ENCODE measurements at places on chromosomes 6 and 20.

DNA sequence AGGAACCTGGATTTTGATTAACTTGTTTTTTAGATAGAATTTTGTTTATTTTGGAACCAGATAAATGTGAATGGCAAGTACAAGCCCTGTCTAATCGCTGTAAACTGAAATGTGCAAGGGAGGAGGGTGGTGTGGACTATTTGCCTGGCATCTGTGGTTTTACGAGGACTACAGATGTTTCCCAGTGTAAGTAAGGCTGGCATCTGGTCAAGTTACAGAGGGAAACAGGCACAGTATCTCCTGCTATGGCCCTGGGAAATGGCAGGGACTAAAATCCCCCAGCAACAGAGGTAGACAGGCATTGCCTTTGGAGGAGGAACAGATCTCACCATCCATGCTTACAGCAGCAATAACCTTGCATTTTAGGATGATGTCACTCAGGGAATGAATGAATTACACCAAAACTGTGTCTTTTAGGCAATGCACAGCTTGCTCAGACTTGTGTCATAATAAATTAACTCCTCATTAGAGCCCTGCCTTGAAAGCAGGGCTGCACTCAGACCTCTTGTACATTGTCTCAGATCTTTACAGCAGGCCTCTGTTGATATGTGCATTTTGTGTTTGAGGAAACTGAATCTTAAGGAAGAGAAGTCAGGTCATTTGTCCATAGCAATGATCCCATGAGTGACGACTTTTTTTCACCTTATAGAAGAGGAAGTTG lies 96.2 kb downstream of the TCP11 start:
- no peak for DNase-seq

DNA sequence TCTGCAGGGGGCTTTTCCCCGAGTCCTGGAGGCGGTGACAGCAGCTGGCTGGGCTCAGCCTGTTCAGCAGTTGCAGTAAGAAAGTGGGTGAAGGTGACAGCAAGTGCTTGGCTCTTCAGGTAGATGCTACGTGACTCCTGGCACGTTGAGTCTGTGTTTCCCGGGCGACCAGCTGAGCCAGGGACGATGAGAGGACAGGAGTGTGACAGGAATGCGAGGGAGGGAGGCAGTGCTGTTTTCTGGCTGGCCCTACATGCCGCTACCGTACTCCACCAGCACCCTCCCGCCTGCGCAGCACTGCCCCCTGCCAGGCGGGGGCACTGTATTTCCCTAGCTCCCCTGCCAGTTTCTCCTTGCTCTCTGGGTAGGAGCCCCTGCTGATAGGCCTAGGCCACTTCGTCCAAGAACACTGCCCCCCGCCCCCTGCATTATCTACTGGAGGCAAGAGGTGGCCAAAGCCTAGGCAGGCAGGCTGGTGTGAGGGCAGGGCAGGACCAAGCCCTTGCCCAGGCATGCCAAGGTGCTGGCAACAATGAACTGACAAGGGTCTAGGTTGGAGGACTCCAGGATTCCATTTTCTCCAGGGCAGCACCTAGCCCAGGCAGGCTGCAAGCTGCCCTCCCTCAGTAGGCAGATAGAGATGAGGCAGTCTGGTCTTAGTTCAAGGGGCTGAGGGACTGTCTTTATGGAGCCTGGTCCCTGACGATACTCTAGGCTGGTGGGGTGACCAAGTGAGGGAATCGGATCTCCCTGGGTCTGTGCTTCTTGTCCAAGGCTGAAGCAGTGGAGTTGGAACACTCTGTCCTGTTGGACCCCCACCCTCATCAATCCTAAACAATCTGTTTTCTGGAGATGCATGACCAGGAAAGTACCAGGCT lies 19.2 kb downstream of the MRPS18A start:
- no peak for DNase-seq

DNA sequence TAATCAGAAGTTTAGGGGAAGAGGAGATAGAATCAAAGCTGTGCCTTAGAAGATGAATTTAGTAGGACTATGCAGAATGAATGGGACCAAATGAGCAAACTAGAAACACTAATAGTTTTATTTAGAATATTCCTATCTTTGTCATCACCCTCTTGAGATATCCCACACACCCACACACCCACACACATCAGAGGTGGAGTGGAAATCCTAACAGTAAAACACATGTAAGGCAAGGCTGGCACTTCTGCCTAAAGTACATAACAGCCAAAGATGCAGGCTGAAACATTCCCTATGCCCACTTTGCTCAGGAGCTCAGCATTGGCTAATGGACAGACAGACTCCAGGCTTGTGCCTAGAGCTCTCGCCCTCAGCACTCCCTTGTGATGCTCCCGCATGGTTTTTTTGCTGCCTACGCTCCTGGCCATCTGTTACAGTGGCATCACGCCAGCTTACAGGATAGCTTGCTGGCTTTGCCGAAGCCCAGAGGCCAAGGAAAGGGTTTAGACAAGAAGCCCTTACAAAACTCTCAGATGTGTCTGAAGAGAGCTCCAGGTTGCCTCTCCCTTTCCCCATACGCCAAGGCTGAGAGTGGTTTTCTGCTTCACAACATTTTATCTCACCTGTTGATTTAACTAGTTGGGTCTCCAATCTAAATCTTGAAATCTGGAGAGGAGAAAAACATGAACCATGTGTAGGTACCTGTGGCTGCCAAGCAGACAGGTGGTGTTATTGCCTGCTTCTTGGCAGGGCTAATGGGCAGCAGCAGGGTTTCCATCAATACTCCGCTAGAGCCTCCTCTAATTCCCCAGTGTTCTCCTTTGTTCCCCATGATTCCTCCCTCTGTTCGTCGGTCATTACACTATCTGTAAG lies 282.6 kb upstream of the ID4 start:
- no peak for DNase-seq

GRCh38 chr6:113701552-113702254 lies 155.4 kb upstream of the MARCKS start:
- DNase-seq = no peak

GRCh38 chr6:149545258-149545753 lies 537 bp downstream of the PPIL4 start:
- DNase-seq = peak; percentile 35

DNA sequence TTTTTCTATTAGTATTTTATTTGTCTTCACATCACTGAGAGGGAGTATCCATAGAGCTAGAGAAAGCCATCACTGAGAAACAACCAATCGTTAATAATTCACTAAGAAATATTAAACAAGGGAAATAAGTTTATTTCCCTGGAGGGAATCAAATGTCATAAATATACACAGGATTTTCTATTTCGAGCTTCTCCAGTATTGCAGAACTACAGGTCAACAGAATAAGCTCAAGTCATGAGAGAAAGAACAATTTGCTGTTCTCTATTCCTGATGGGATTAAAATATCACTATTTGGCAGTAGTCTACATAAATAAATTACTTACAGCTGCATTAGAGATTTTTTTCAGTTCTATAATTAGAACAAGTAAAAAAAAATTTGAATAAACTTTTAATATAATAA lies 2.2 kb upstream of the FAM162B start:
- DNase-seq = no peak

DNA sequence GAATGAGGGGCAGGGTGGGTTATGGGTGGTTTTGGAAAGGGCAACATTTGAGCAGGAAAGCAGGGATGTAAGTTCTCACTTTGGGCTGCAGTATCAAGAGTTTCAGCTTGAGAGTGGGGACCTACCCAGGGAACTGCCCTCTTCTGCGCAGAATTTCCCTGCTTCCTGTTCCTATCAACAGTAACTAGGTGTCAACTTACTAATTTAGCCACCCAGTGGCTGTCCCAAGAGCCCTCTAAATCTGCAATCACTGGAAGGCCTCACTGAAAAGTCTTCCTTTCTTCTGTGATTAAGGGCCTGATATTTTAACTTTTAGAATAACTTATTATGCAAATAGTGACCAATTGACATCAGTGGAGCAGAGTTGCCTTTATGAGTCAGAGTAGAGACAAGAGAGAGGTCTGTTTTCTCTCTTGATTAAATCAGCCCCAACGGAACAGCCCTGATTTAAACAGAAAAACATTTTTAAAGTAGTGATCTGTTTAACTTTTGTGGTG lies 118.2 kb upstream of the RIPOR2 start:
- DNase-seq = no peak

DNA sequence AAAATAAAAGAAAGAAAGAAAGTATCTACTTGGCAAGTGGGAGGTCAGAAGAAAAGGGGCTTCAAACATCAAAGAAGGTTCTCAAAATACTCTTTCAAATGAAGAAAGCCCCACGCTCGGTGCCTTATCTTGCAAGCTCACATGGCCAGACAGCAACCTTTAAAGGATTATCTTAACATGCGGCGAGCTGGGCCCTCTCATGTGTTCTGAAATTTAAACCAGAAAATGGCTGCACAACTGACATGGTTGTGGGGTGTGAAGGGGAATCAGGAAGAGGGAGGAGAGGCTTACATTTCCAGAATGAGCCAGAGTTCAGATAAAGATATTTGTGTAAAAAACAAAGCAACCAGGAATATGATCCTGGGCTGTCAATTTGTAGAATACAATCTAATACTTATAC lies 363.1 kb downstream of the PRKN start:
- no peak for DNase-seq

DNA sequence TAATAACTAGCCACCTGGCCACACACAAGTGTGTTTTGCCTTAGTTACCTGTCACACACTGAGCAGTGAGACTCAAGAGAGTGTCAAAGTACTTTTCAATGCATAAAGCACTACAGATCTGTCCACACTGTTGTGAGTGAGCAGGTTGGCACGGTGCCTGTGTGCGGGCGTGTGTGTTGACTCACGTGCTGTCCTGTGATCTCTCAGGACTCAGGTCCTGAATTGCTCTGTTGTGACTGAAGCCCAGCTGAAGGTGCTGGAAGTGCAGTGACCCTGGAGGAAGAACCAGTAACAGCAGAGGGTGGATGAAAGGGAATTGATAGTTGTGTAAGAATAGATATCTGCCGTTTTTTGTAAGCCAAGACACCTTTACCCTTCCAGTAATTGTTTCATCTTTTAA lies 18.3 kb downstream of the SLC16A10 start:
- no peak for DNase-seq

DNA sequence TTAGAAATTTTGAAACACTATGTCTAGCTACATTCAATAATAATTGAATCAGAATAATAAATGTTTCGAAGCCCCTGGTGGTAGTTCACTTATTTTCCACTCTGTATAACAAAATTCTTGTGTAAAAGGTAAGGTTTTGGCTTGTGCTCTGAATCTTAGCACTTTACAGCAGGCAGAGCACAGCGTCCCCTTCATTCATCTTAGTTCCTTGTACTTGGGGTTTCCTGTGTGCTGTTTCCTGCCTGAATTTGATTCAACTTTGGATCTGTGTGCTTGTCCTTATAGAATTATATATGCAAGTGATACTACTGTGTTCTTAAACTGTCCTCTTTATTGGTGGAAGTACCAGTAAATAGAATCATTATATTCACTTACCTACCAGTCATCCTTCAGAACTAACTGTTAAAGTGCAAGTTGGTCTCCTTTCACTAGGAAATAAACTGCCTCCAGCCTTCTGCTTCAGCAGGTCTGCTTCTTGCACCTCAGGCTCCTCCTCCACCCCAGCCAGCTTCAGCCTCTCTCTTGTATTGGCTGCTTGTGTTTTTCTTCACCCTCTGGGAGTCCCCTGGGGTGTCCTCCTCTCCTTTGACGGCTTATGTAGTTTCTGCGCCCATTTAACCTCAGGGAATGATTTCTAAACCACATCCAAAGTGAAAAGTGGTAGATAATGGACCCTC lies 28.8 kb upstream of the TULP4 start:
- no peak for DNase-seq

GRCh38 chr20:43285170-43285569 lies 95.5 kb upstream of the PTPRT start:
- DNase-seq = no peak

DNA sequence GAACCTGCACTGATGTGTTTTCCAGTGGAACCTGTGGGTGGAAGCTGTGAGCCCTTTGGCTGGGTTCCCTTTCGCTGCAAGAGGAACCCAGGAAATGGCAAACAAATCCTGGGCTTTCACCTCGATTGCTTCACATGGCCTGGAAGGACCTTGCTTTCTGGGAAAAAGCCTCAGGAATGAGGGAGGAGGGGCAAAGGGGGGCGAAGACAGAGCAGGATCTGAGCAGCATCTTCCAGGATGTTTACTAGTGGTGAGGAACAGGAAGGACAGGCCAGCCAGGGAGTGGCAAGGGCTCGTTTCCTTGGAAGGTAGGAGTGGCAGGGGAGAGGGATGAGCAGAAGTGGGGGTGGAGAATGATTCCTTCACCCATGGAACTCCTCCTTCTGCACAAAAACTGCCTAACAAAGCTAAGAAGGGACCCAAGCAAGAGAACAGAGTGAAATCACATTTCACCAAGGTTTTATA lies 5.9 kb downstream of the SLC2A10 start:
- DNase-seq = no peak

DNA sequence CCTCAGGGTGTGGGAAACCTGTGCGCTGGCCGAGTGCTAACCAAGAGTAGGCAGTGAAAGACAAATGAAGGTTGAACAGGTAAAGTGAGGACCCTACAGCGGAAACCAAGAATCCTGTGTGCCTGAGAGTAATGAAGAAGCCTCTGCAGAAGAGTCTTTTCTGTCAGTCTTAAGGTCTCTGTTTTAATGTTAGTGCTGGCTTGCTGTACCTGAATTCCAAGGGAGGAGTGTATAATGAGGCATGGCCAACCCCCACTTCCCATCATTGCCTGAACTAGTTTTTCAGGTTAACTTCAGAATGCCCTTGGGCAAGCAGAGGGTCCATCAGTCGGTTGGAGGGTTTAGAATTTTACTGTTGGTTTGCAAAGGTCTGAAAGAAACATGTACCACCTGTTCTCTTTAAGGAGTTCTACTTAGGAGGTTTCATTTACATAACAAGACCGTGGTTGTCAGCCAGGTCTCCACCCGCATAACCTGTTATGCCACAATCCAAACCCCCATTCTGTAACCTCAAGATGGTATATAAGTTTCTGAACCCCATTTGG lies 589 bp upstream of the PDCD2 start:
- no peak for DNase-seq
